Hepatocyte (in vitro differentiated cells): ENCODE measurements at places on chromosomes 1 and 21. TPM values are rescaled to one million over a fixed set of nuclear protein-coding genes. Genes with fewer than 3 reads are reported as not detected.
A peak's percentile ranks its signal among the peaks of the same experiment; 100 is the strongest.

Gene NECAP2
- 51.8 and 55.2 TPM in 2 replicates for total RNA-seq

- no peaks in the 10 kb centered on the region for H3K4me1 ChIP-seq
- no peaks in the 10 kb centered on the region for H3K27me3 ChIP-seq
- no peaks in the 10 kb centered on the region for H3K36me3 ChIP-seq
- DNase-seq, result no peak
- H3K4me3 ChIP-seq, result no peak overlapping the region
These were observed 58.3 kb downstream of the UBIAD1 start for GRCh38 chr1:11331036-11331944.

Gene IL12RB2
- 0.47 TPM in 1 of 2 replicates, not detected in the other for total RNA-seq

Gene DNAJC6
- 5.7 and 11.2 TPM in 2 replicates for total RNA-seq

DNA sequence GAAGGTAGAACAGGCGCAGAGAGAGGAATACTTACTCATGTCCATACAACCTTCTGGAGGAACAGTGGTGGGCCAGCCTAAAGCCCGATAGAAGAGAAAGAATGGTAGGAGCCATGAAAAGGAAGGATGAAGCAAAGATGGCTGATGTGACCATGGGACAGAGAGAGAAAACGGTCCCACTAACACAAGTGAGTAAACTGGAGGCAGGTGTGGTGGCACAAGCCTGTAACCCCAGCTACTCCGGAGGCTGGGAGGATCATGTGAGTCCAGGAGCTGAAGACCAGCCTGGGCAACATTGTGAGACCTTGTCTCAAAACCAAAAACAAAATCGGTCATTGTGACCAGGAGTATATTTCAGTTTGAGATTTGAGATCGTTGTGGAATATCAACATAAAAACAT, 49.4 kb downstream of the C1orf198 start:
- no peaks in the 10 kb centered on the region for H3K27me3 ChIP-seq
- peaks cover 7% of the 10 kb centered on the region for H3K4me1 ChIP-seq
- H3K27ac ChIP-seq, result no peak overlapping the region
- no peak overlapping the region for H3K4me3 ChIP-seq
- DNase-seq, result no peak

- no peaks in the 10 kb centered on the region for H3K36me3 ChIP-seq
- H3K4me3 ChIP-seq, result no peak overlapping the region
- no peaks in the 10 kb centered on the region for H3K4me1 ChIP-seq
- no peak overlapping the region for H3K27ac ChIP-seq
- DNase-seq, result no peak
These were observed 27.4 kb downstream of the PRKACB start for GRCh38 chr1:84171481-84171880.

DNA sequence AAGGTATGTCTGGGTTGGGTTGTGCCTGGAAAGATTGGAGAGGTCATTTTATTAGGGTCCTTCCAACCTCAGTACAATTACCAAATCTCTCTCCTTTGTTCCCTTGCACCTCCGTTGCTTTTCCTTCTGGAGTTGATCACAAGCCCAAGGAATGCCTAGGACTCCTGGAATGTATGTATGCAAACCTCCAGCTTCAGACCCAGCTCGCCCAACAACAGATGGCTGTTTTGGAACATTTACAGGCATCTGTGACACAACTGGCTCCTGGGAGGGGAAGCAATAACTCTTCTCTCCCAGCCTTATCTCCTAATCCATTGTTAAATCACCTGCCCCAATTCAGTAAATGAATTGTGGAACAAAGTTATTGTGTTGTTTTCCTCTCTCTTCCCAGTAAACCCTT, 8.3 kb downstream of the TSACC start:
- no peaks in the 10 kb centered on the region for H3K4me1 ChIP-seq
- DNase-seq, result no peak
- no peaks in the 10 kb centered on the region for H3K27me3 ChIP-seq
- H3K27ac ChIP-seq, result no peak overlapping the region

GRCh38 chr21:44299458-44300261, at the start of gene PFKL:
TSS of gene PFKL (plus strand) at chr21:44300053. CDS start at chr21:44300106, 53 bp downstream.
- peaks cover 37% of the 10 kb centered on the region for H3K4me1 ChIP-seq
- peak within 1 kb of the TSS; percentile 96 for H3K27ac ChIP-seq
- DNase-seq, result peak; percentile 88
- H3K27me3 ChIP-seq, result no peaks in the 10 kb centered on the region
- H3K36me3 ChIP-seq, result no peaks in the 10 kb centered on the region

- no peak for DNase-seq
- H3K27ac ChIP-seq, result peak overlapping the region; percentile 90
- no peaks in the 10 kb centered on the region for H3K27me3 ChIP-seq
- H3K4me1 ChIP-seq, result peaks cover 24% of the 10 kb centered on the region
- H3K36me3 ChIP-seq, result no peaks in the 10 kb centered on the region
- peak overlapping the region; percentile 86 for H3K4me3 ChIP-seq
These were observed 1.1 kb downstream of the CHML start for GRCh38 chr1:241638909-241639622.

Gene RGS7
- 0.73 and 1.1 TPM in 2 replicates for total RNA-seq

Gene LCE2C
- total RNA-seq, result not detected in 2 replicates

DNA sequence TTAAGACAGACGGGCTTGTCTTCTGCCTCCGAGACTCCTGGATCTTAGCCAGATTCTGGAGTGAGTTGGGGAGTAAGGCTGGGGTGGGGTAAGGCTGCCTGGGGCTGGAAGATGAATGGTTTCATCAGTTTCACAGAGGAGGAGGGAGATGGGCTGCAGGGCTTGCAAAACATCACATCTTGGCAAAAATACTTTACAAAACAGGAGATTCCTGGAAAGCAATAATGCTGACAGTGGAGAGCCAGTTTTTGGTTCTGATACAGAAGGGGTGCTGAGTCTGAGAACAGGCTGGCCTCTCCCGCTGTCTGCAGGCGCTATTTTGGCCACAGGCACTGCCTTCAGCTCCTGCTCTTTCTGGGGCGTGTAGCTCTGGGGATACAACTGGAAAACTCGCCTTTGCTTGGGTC, 83.4 kb upstream of the KCNE2 start:
- peaks cover 5% of the 10 kb centered on the region for H3K4me1 ChIP-seq
- H3K36me3 ChIP-seq, result no peaks in the 10 kb centered on the region
- no peak overlapping the region for H3K4me3 ChIP-seq
- H3K27me3 ChIP-seq, result no peaks in the 10 kb centered on the region
- H3K27ac ChIP-seq, result no peak overlapping the region

DNA sequence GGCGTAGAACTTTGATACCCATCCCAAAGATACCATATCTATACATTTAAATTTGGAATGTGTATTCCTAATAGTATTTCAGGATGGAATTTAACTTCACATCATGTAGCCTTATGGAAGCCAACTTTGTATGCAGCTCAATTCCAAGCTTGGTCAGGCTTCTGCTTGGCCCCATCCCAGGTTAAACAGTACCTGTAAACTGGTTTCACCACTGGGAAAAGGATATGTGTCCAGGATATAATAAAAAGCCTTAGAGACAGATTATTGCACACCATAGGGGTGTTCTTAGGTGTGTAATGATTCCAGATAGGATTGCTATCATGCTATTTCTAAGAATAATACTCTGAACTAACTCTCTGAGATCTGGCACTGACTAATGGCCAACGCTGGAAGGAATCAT, 28.1 kb downstream of the ADAM30 start:
- H3K4me3 ChIP-seq, result no peak overlapping the region
- DNase-seq, result no peak
- H3K4me1 ChIP-seq, result no peaks in the 10 kb centered on the region

Gene SMG5
- total RNA-seq, result 64.3 and 65.9 TPM in 2 replicates

- no peaks in the 10 kb centered on the region for H3K27me3 ChIP-seq
- H3K36me3 ChIP-seq, result no peaks in the 10 kb centered on the region
- H3K4me3 ChIP-seq, result no peak overlapping the region
- DNase-seq, result no peak
- peaks cover 28% of the 10 kb centered on the region for H3K4me1 ChIP-seq
- no peak overlapping the region for H3K27ac ChIP-seq
These were observed 28.8 kb upstream of the PEF1 start for GRCh38 chr1:31673433-31673832.

- no peak for DNase-seq
- H3K27me3 ChIP-seq, result no peaks in the 10 kb centered on the region
- no peaks in the 10 kb centered on the region for H3K4me1 ChIP-seq
- no peak overlapping the region for H3K27ac ChIP-seq
These were observed 54.5 kb upstream of the MARK1 start for GRCh38 chr1:220473440-220473839.

DNA sequence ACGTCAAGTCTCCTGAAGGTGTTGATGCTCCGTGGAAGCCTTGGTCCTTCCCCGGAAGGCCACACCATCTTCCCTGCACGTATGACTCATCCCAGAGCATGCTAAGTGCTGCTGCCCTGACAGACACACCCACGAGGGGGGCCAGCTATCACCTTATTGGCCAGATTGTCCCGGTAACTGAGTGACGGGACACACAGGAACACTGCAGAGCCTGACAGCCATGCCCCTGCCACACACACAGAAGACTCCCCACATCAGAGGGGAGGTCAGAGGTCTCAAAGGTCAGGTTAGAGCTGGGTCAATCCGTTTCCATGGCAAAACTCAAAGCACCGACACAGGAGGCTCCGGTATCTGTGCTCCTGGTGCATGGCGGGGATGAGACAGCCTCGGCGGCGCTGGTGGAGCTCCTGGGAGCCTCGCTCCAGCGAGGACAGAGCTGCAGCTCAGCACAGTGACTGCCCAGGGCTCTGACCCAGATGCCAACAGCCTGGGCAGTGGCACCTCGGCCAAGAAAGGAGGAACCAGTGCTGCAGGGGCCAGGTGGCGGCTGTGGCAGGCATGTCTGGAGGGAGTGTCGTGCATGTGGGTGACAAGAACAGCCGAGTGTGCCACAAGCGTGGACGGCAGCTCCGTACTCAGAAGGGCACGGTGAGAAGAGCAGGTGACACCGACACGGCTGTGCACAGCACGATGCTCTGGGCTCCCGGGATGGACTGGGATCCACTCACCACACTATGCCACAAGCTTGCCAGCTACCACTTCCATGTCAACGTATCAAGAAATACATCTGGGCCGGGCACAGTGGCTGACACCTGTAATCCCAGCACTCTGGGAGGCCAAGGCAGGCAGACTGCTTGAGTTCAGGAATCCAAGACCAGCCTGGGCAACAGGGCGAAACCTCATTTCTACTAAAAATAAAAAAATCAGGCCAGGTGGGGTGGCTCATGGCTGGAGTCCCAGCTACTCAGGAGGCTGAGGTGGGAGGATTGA, 14.8 kb upstream of the TMEM240 start:
- DNase-seq, result peak; percentile 66
- H3K4me1 ChIP-seq, result no peaks in the 10 kb centered on the region
- no peaks in the 10 kb centered on the region for H3K36me3 ChIP-seq
- no peak overlapping the region for H3K4me3 ChIP-seq
- H3K27ac ChIP-seq, result no peak overlapping the region

DNA sequence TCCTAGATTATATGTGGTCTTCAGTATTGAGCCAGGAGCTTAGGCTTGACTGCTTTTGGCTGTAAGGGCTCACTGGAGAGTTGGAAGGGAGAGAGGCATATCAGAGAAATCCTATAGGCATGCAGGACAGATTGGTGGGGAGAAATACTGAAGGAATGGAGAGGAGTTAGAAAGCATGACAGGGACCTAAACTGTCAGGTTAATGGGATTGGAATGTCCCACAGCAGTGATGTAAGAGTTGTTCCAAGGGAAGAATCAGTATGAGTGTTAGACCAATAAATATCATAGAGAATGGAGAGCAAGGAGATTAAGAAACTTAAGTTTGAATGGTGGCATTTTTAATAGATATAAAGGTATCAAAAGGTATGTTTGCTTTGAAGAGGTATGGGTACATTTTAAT, 39.7 kb downstream of the SLC35A3 start:
- no peaks in the 10 kb centered on the region for H3K4me1 ChIP-seq
- H3K36me3 ChIP-seq, result no peaks in the 10 kb centered on the region
- H3K4me3 ChIP-seq, result no peak overlapping the region
- no peak overlapping the region for H3K27ac ChIP-seq
- no peaks in the 10 kb centered on the region for H3K27me3 ChIP-seq

- H3K4me3 ChIP-seq, result no peak overlapping the region
- H3K27me3 ChIP-seq, result no peaks in the 10 kb centered on the region
- no peak for DNase-seq
- no peaks in the 10 kb centered on the region for H3K4me1 ChIP-seq
- no peaks in the 10 kb centered on the region for H3K36me3 ChIP-seq
- H3K27ac ChIP-seq, result no peak overlapping the region
These were observed 65.2 kb upstream of the IFNLR1 start for GRCh38 chr1:24252185-24252780.

DNA sequence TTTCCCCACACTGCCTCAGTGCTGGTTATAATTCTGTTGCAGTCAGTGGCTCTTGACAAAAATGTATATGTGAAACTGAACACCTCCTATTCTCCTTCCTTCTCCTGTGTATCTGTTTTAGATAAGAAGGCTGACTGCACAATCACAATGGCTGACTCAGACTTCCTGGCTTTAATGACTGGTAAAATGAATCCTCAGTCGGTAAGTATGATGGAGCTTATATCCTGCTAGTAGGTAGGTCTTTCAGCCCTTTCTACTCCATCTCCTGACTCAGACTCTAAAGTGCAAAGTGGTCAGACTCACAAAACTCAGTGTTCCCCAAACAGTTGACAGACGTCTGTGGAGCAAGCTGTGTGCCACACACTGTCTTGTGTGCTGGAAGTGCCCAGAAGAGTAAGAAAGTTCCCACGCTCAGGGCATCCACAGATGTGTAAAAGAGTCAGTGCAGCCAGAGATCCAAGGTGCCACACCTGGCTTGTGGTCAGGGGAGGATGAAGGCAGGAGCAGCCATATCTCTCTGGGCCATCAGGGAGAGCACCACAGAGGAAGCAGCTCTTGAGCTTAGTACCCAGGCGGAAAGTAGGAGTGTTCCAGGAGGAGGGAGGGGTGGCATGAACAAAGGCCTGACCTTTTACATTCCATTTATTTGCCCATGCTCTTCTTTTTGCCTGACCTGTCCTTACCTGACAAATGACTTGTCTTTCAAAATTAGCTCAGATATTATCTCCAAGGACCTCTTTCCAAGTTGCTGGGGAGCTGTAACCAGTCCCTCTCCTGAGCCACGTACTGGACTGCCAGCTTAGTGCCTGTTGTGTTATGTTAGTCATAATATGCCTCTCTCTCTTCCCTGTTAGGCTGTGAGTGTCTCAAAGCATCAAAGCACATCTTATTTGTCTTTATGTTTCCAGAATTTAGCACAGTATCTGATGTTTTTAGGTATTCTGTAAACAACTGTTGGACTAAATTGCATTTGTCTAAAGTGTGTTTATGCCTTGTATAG, 14.0 kb upstream of the PODN start:
- no peaks in the 10 kb centered on the region for H3K36me3 ChIP-seq
- no peak overlapping the region for H3K27ac ChIP-seq
- no peak for DNase-seq
- peaks cover 4% of the 10 kb centered on the region for H3K4me1 ChIP-seq

Gene C4BPB
- 16.0 and 16.8 TPM in 2 replicates for total RNA-seq

DNA sequence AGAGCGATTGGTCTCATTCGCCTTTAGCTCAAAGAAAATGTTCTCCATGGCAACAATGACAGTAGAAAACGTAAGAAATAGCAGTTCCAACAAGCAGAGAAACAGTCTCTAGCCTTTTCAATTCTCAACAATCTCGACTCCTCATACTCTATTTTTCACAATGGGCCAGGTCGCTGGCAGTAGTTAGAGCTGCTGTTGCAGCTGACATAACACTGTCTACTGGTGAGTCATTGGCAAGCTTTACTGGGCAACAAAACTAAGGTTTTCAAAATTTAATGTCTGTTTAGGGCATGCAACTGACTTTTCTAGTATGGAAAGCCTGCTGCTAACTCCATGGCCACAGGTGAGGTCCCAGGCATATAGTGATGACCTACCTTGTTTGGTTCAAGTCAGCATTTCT, 221.1 kb upstream of the KAZN start:
- no peaks in the 10 kb centered on the region for H3K4me1 ChIP-seq
- no peaks in the 10 kb centered on the region for H3K27me3 ChIP-seq
- H3K27ac ChIP-seq, result no peak overlapping the region
- H3K36me3 ChIP-seq, result no peaks in the 10 kb centered on the region
- no peak for DNase-seq
